Stimulated activated CD4-positive, alpha-beta T cell treated with anti-CD3 and anti-CD28 coated beads, Interleukin-1b, Interleukin-23, amount 100 ng/mL, for 1 hour (primary cell): ENCODE measurements at places on chromosomes 1 and 21.

DNA sequence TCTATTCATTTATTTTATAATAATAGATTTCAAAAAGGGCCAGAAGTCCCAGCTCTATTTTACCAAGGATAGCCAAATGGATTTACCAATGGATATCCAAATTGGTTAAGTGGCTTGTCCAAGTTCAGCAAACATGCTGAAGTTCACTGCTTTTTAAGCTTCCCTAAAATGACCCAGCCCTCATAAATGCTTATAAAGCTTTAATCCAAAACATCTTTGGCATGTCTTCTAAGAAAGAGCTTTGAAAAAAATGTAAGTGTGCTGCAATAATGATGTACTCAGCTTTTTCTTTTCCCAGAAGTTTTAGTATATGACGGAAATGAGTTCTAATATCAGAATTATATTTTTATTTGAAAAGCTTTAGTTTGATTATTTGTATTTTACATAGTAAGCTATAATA lies 451.5 kb upstream of the ADAMTS5 start:
- no peak for DNase-seq

- no peak for DNase-seq
Observed at GRCh38 chr1:46026531-46026930, 105.9 kb downstream of the PIK3R3 start.

DNA sequence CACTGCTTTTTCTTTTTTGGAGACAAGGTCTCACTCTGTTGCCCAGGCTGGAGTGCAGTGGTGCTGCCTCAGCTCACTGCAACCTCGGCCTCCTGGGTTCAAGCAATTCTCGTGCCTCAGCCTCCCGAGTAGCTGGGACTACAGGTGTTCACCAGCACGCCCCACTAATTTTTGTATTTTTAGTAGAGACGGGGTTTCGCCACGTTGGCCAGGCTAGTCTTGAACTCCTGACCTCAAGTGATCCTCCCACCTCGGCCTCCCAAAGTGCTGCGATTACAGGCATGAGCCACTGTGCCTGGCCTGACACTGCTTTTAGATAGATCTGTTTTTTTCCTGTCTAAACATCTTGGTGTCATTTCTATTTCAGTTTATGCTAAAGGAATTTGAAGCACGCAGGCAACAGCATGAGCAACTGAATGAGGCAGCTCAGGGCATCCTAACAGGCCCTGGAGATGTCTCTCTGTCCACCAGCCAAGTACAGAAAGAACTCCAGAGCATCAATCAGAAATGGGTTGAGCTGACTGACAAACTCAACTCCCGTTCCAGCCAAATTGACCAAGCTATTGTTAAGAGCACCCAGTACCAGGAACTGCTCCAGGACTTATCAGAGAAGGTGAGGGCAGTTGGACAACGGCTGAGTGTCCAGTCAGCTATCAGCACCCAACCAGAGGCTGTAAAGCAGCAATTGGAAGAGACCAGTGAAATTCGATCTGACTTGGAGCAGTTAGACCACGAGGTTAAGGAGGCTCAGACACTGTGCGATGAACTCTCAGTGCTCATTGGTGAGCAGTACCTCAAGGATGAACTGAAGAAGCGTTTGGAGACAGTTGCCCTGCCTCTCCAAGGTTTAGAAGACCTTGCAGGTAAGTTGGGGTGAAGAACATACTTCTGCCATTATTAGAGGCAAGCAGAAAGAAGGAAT lies 106.1 kb upstream of the BMP8A start:
- no peak for DNase-seq

DNA sequence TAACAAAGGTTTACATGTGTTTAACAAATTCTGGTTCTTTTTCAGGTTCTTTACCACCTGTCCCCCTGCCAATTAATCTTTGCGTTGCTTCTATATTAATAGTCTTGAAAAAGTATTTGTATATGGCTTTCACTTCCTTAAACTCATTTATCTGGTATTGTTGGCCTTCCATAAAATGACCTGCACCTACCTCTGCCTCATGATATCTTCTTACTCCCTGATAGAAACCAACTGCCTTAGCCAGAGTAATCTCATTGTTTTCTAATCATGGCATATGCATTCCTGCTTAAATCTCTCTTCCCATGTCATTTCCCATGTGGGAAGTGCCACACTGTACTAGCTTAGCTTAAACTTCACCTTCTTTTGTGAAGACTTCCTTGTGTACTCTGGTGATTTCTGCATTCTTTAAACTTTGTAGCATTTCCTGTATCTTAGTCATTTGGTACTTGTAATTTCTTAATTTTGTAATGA lies 8.7 kb downstream of the SMG7 start:
- no peak for DNase-seq

GRCh38 chr21:45562965-45563364 lies 20.7 kb upstream of the SLC19A1 start:
- no peak for DNase-seq

DNA sequence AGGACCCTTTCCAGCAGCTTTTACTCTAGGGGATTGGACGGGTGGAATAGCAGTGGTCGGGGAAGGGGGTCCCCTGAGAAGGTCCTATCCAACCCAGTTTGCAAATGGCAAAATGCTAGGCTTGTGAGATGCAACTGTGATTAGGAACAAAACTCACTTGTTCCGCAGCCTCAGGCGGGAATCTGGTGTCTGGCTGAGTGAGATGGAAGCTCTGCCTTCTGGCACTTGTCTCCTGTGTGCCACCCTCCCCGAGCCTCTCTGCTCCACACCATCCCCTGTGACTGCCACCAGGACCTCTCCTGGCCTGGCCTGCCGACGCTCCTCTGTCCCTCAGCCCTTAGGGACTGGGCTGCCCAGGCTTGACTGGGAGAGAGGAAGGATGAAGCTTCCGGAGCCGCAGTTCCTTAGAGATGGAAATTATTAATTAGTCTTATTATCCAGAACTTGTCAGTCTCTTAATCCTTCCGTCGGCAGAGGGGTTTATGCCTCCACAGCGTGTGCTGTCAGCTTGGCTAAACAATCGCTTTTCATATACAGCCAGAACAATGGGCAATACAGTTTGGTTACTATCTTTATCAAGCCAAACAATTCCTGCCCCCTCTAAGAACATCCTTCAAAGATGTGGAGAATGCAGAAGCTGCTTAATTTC lies 292.8 kb upstream of the VAMP3 start:
- no peak for DNase-seq

GRCh38 chr1:194624833-194625232 lies 1438.4 kb upstream of the B3GALT2 start:
- no peak for DNase-seq

- no peak for DNase-seq
Observed at GRCh38 chr1:78475888-78476610, 14.7 kb upstream of the PTGFR start.

- DNase-seq = no peak
Observed at GRCh38 chr21:42103843-42104242, 32.7 kb downstream of the UMODL1 start.

DNA sequence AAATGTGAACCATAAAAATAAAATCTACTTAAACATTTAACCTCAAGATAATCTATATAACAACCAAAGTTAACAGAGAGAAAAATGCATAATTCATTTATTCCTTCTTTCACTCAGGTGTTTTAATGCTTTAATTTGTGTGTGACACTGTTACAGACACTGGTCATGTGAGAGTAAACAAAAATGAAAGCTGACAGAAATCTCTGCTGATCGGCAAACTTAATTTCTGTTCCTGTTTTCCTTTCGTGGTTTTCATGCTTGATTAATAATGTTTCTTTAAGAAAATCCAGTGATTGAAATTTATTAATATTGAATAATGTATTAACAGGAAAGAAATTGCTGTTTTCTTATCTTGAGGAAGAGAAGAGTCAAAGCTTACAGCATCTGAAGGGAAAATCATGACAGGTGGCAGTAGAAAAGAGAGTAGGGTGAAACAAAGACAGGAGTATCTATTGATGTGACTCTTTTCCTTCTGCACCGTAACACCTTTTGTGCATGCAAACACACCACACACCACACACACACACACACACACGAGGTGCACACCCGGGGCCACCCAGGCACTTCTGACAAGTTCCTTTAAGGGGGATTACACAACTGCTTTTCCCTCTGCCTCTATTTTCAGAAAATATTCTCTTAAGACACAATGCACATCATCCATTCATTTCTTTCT lies 1.6 kb downstream of the OR2AK2 start:
- DNase-seq = no peak

- DNase-seq = no peak
Observed at GRCh38 chr1:109816175-109816811, 52.6 kb upstream of the EPS8L3 start.

DNA sequence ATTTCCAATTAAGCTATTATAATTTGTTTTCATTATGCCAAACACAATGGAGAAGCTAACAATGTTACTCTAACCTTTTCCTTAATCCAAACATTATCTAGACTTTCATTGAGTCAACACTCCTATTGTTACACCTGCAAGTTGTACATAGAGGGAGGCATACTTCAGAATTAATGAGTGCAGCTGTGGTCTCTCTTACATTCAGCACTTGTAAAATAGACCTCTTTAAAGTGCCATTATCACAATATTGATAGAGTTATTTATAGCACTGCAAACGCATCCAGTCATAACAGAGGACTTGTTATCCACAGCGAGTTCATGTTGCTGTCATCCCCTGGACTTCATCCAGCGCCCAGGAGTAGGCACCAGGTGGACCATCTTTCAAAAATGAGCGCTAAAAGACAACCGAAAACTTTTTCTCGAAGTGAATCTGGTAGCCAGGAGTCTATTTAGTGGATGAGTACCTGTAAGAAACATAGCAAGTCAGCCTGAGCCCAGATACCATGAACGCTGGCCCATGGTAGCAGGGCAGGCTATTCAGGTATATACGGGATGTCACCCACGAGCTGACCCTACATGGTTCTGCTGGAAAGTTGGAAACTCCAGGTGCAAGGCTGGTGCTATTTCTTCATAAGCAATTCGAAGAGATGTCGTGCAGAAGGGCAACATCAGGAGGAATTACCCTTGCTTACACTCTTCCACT lies 70.6 kb upstream of the NFIA start:
- no peak for DNase-seq

- no peak for DNase-seq
Observed at GRCh38 chr1:36963006-36963405, 71.3 kb downstream of the GRIK3 start.

DNA sequence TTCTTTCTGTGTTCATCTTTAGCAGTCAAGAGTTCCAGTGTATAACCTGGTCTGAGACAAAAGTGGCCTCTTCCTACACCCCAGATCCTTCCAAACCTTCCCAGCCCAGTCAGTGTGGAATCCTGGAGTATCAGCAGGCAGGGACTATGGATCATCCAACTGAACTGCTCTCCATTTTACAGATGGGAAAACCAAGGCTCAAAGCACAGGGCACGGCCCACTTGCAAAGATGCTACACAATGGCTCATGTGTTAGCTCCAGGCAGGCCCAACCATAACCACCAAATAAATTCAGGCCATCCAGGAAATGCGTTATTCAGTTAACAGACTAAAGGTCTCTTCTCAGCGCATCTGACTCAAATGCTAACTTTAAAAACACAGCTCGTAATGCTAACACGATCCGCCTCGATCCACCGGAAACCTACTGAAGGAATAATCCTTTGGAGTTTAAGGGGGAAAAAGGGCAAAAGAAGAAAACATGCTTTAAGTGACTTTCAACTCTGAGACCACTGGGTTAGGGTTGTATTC lies 7.1 kb downstream of the GLIS1 start:
- no peak for DNase-seq

DNA sequence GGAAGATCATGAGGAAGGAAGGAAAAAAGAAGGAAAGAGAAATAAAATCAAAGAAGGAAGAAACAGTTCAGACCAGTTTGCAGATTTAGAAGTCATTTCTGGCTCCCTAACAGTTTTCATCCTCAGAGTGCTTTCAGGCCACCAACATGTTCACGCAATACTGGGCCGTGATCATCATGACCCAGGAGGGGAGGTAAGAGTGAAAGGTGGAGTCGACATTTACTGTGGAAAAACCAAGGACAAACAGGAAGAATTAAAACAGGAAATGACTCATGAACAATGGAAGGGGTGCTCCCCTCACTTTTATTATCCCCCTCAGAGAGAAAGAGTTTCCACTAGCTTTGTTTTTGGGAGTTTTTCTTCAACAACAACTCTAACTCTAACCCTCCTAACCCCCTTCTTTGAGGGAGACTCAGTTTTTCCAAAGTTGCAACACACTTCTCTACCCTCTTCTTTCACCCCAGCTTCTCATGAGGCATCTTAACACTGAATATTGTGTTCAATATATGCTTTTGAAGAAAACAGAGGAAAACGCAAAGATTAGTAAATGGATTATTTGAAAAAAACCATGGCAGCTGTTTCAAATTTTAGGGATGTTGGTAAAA lies 60.4 kb downstream of the VANGL2 start:
- no peak for DNase-seq

- no peak for DNase-seq
Observed at GRCh38 chr1:96772972-96773371, 51.4 kb downstream of the PTBP2 start.

- DNase-seq = no peak
Observed at GRCh38 chr1:234769284-234769985, 159.5 kb upstream of the IRF2BP2 start.

GRCh38 chr21:44020551-44020950 lies 8.4 kb downstream of the TRAPPC10 start:
- no peak for DNase-seq

- DNase-seq = no peak
Observed at GRCh38 chr1:112268408-112268807, 127.6 kb upstream of the CTTNBP2NL start.

DNA sequence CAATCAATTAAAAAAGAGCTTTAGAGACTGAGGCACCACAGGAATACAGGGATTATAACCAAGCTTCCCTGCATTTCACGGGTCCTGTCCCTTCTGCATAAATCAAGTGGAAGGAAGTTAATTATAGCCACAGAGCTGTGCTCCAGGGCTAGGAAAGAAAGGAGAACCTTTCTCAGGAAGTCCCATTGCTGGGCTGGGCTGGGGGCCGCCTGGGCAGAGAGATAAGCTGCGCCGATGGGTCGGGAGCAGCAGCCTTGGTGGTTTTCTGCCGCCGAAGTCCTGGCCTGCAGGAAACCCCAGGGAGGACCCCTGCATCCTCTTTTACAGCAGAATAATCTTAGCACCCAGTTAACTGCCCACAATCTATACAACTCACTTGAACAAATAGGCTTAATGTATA lies 12.6 kb upstream of the CD34 start:
- DNase-seq = no peak

DNA sequence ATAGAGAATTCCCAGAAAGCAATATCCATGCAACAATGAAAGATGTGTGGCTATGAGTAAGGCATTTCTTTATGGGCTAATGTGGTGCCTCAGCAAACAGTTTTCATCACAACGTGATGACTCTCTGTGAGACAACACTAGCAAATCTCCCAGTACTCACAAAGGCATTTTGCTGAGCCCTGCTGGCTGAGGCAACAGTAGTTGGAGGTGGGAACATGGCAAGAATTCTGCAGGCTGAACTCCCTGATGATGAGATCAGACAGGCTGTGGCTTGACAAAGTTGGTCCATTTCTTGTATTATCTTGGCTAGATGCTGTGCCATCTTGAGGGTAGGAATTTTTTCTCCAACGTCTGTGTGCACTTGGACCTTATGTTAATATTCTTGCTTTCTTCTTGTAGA lies 24.6 kb downstream of the PROX1 start:
- no peak for DNase-seq

DNA sequence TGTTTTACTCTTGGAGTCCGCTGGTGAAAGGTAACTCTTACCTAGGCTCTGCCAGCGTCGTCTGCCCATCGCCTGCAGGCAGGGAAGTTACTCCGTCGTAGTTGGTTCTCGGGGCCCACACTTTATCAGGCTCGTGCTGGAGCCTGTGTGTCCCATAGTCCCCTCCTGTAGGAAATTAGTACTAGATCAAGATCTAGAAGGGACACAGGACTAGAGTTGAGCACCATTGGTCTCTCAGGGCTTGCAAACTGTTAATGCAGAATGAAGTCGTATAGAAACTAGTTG lies 940 bp downstream of the SRRM1 start:
- no peak for DNase-seq

- DNase-seq = no peak
Observed at GRCh38 chr1:205939690-205940330, 3.4 kb downstream of the SLC26A9 start.
